ENCODE measurements at places on chromosomes 16 and 17.

DNA sequence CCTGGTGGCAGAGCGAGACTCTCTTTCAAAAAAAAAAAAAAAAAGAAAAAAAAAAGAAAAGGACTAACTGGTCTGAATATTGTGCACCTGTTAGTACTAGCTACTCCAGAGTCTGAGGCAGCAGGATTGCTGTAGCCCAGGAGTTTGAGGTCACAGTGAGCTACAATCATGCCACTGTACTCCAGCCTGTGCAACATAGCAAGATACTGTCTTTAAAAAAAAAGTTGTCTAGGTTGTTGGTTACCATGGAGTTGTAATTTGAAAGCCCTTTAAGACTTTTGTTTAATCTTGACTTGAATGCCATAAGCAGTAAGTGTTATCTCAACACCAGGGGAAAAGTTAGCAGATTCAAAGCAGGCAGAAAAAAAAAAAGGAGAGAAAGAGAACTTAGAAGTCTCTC is 10.9 kb upstream of the C16orf54 start:
- DNase-seq: no peak

GRCh38 chr17:45975640-45976295 is 23.3 kb upstream of the STH start:
- no peak for DNase-seq

GRCh38 chr17:72182371-72182873 is 61.6 kb downstream of the SOX9 start:
- DNase-seq: no peak

DNA sequence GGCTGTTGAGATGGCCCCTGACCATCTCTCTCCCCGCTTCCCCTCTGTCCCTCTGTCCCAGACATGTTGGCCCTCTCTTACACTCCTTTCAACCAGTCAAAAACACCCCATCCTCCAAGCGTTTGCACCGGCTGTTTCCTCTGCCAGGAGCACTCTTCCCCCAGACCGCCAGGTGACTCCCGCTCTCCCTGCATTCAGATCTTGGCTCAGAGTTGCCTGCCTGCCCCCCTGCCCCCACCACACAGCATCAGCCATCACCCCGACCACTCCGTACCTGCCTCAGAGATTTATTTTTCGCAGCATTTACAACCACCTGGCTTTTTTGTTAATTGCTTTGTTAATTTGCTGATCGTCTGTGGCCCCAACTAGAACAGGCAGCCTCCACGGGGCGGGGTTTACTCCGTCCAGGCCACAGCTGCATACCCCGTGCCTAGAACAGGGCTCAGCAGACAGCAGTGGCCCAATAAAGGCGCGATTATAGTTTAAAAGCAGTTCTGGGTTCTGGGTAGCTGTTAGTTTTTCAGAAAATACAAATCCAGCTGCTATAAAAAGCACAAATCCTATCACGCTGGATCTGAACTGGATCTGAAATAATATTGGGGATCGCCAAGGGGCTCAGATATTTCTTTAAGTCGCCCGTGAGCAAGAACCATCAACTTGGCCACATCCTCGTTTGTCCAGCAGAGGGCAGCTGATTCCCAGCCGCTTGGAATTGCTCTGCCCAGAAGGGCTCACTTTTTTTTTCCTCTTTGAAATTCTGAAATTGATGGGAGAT is 173.6 kb downstream of the IRF8 start:
- DNase-seq: peak; percentile 13

- DNase-seq: no peak
Observed at GRCh38 chr16:12455287-12455798, 348.3 kb downstream of the CPPED1 start.

DNA sequence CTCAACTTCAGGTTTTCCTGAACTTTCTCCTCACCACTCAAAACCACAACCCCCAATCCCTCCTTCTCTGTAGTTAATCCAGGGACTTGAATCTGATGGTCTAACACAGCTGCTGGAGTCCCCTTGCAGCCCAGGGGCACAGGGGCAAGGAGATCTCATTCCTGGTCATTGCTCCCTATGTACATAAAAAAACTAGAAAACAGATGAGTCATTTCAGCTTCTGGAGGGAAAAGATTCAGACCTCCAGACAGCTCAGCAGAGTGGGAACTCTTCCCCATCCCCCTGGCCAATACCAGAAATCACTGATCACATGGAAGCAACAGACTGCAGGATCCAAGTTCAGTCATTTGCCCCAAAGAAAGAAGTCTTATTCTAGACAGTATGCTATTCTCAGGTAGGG is 62.1 kb downstream of the DYNLRB2 start:
- DNase-seq: no peak

DNA sequence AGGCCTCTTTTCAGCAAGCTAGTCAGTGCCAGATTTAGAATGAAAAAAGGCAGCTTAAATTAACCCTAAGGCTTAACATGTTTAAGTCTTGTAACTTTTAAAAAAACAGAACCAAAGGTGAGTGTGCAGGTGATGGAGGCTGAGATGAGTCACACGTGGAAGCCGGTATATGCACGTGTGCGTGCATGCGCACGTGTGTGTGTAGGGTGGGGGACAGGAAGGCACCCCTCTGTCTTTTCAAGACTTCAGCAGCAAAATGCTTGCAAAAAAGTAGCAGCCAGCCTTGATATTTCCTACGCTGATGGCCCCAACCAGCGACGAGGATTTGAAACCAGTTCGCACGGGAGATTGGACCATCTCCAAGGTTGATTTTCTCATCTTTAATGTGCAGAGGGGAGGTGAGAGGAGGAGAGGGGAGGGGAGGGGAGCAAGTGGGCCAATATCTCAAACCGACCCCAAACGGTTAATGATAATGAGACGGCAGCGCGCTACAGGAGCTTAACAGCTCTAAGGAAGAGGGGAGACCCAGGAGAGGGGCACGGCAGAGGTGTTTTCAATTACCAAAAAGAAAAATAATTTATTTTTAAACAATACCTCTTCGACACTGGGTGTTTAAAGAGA is 154.7 kb downstream of the ZNF423 start:
- DNase-seq: no peak

GRCh38 chr17:70901870-70902269 is 732.5 kb downstream of the KCNJ2 start:
- no peak for DNase-seq

- DNase-seq: no peak
Observed at GRCh38 chr17:4968486-4969046, 949 bp upstream of the SPAG7 start.

GRCh38 chr16:27600381-27600780 is 50.4 kb downstream of the KATNIP start:
- no peak for DNase-seq

- DNase-seq: no peak
Observed at GRCh38 chr16:11253995-11254912, 1.8 kb downstream of the SOCS1 start.

GRCh38 chr16:410516-411178 is 9.0 kb downstream of the DECR2 start:
- no peak for DNase-seq

DNA sequence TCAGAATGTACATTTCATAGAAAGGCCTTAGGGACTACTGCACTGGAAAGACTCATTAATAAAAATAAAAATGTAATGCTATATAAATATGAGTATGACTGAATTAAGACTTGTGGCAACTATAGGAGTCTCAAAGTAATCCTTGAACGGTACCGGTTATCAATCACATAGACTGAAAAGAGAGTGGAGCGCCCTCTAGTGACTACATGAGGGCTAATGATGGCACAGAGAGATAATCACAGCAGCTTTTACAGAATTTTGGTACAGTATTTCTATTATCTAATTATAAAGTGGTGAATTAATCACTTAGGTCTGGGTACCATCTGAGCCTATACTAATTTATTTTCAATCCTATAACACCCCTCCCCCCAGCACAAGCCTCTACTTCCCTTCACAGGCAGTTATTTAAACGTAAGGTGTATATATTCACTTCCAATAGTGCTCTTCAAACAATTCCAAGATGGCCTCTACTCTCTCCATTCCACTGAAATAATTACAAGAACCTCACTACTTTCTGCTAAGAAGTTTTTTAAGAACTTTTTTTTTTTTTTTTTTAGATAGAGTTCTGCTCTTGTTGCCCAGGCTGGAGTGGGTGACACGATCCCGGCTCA is 40.7 kb upstream of the ANKFY1 start:
- DNase-seq: peak; percentile 4

- DNase-seq: no peak
Observed at GRCh38 chr16:82067042-82067803, 32.2 kb downstream of the HSD17B2 start.

GRCh38 chr17:64256913-64257807 is 5.9 kb downstream of the TEX2 start:
- no peak for DNase-seq

DNA sequence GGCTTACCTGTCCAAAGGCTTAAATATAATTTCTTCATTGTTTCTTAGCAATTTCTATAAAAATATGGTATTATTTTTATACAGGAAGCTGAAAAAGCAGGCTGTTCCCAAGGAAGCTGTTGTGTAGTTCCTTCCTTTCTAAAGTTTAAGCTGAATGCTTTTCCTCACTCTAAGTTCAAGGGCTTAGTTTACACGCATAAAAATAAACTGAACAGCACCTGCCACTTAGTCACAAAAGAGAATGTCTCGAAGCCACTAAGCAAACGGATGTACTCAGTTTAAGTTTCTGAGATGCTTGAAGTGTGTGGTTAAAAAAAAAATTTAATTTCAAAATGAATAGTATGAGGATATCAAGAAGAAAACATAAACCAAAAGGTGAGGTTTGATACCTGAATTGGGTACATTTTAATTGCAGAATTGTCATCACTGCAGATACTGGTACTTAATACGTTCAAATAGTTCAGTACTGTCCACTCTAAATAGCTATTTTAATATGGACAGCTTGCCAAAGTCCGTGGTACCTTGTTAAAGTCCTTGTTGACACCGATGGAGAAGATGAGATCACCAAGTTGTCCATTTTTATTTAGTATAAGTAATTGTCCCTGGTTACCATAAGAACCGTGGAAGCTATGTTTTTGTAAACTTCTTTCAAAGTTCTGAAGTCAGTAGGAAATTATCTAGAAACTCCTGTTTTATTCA is 38.1 kb downstream of the MRTFB start:
- no peak for DNase-seq

DNA sequence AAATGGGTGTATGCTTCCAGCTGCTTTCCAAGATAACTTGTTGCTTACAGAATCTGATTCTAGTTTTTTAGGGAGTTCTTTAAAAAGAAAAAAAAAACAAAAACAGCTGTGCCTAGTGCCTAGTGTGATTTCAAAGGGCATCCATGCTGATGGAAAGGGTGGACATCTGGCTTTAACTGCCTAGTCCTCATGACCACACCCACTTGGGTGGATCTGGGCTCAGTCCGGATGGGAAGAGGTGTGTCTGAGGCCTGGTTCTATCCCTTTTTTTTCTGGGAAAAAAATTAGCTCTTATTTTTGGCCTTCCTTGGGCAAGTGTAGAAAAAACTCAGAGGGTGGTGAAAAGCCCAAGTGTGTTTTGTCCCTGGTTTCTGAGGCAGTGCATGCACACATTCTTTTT is 132.3 kb upstream of the CDH11 start:
- DNase-seq: no peak

DNA sequence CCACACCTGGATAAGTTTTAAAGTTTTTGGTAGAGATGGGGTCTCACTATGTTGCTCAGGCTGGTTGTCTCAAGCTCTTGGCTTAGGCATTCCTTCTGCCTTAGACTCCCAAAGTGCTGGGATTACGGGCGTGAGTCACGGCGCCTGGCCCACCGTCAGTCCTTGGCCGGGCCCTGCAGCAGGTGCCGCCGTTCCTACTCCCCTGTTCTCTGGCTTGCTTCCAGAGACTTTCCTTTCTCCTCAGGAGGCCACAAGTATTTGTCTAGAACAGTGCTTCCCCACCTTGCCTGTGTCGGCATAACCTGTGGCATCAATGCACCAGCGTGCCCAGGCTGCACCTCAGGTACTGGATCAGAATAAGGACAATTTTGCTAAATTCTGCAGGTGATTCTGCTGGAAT is 3.0 kb upstream of the MGAT5B start:
- DNase-seq: no peak

GRCh38 chr17:2634361-2634960 is 41.0 kb downstream of the PAFAH1B1 start:
- no peak for DNase-seq

DNA sequence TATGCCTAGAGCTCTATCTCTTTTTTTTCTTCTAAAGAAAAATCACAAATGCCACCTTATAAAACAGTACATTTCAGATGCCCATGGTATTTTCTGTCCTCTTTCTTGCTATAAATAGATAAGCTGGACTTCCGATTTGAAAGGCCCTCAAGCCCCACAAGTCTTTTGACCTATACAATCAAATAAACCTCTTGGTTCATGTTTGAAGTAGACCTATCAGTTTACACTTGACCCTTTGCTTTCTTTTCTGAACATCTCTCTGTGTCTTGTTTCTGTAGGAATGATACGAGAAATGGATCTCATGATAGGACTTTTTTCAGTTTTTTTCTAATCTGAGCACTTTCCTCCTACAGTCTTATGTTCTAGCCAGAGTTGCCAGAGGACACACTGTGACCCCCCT is 327.2 kb downstream of the SOX9 start:
- no peak for DNase-seq

GRCh38 chr17:79842656-79843473 is 3.6 kb upstream of the CBX4 start:
- no peak for DNase-seq

- DNase-seq: no peak
Observed at GRCh38 chr17:67520252-67520906, 143.3 kb downstream of the PITPNC1 start.

GRCh38 chr17:77647531-77647930 is 311.0 kb upstream of the TNRC6C start:
- DNase-seq: no peak

GRCh38 chr17:19242323-19242722 is 5.2 kb downstream of the EPN2 start:
- no peak for DNase-seq

DNA sequence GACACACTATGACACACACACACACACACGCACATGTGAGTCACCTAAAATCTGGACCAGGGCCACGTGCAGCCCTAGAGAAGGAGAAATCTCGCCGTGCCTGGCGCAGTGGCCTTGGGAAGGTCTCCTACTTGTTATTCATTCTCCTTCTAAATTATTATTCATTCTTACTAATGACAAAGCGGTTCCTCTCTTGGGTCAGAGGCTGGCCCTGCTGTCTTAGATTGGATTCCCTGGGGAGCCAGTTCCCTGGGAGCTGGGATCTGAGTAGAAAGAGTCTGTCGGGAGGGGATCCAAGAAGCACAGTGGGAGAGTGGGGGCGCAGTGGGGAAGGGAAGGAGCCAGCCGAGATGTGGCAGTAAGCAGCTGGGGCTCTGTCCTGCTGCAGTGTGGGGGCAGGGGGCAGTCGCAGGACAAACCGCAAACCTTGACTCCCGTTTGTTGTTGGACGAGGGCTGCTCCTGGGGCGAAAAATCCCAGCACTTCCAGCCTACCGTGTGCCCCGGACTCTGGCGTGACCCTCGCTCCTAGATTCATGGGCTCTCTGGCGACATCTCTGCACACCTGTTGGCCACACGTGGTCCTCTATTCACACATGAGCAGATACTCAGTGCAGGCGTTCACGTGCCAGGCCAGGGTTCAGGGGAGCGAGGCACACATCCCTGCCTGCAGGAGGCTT is 18.7 kb upstream of the JPH3 start:
- DNase-seq: no peak
